NCI-H1092 (cell line): ENCODE measurements at places on chromosomes 5 and 9.

DNA sequence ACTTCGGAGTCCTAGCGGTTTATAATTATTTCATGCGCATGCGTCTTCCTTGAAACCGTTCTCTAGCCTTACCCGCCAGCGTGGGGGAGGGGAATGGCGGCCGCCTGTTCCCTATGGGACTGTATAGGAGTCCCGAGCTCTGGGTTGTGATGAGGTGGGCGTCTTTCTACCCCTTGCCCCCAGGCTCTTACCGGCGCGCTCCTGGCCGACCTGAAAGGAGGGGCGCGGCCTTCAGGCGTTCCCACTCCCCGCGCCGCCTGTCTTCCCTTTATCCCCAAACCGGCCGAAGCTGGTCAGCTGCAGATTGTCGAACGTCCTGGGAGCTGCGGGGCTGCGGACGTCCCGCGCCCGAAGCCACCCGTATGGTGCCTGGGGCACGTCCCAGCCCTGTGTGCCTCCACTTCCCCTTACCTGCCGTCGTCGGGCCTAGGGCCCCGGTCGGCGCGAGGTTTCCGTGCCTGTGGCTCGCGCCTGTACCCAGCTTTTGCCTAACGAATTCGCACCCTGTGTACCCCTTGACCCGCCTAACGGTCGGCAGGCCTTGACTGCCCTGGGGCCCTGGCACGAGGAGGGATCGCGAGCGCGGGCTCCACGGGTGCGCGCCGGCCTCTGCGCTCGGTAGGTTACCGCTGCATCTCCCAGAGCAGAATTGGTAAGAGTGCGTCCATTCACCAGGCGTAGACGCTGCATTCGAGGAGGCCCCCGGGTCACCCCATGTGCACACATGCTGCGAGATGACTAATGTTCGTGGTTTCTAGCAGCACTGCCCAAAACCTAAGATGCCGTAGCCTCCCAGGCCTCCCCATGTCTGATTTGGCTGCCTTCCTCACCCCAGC is 653 bp upstream of the HNRNPH1 start:
- DNase-seq = no peak

DNA sequence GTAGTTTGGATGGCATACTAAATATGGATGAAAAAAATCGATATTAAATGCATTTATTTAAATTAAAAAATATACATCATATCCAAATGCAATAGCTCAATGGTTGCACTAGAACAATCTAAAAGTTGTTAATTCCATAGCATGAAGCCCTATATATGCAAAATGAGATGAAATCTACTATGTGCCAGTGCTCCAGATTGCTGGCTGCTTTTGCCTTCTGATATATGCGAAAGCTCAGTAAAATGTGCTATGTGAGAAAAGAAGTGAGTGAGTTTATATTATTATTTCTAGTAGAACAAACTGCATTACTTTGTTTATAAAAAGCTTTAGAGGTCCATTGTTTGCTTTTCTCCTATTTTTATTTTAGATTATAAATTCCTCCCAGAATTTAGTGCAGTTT is 186.7 kb downstream of the MAT2B start:
- DNase-seq = no peak

GRCh38 chr9:97873425-97873824 is 20.4 kb downstream of the FOXE1 start:
- no peak for DNase-seq

DNA sequence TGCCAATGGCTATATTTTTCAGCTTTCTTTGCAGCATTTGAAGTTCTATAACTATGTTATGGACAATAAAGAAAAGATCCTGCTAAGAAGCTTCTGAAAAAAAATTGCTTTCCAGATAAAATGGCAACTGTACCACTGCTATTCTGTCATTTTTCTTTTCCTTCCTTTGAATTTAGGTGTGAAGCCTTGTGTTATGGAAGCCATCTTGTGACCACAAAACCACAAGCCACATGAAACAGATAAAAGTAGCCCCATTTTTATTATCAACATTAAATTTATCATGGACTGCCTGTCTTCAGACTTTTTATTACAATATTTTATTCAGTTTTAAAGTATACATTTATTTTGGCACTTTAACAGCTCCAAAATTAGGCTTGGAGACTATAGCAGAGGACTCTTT is 289.9 kb upstream of the ACTBL2 start:
- DNase-seq = no peak

DNA sequence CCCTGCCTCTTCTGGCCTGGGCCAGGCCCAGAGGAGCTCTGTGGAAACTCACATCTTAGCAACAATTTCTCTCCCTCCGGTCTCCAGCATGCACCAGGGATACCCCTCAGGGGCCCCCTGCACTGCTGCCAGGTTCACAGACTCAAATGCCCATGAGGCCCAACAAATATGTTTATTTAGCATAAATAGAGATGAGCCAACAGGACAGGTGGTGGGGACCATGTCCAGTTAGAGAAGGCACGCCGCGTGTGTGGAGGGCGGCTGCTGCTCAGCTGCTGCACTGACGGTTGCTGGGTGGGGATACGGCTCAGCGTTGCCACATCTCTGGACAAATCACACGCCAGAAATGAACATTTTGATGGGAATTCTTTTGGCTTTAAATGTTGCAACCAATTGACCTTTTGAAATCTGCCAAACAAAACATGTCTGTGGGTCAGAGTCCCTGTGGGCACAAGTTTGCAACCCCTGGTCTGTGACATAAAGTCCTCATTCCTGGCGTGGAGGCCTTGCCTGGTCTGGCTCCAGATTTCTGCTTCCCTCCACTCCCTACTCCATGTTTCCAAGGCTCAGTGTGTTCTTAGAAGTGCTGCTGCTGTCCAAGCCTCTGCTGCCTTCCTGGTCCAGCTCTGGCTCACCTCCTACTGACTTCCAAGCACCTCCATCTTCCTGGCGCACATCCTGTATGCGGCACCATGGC is 88.9 kb downstream of the AMBP start:
- DNase-seq = peak; percentile 44

- DNase-seq = no peak
Observed at GRCh38 chr5:181156758-181157157, 9.4 kb downstream of the OR2V2 start.

GRCh38 chr5:103188436-103188835 is 68.3 kb downstream of the PPIP5K2 start:
- DNase-seq = no peak

GRCh38 chr5:83376461-83376860 is 95.1 kb upstream of the VCAN start:
- no peak for DNase-seq

- DNase-seq = no peak
Observed at GRCh38 chr9:89277454-89277853, 33.5 kb upstream of the CKS2 start.

DNA sequence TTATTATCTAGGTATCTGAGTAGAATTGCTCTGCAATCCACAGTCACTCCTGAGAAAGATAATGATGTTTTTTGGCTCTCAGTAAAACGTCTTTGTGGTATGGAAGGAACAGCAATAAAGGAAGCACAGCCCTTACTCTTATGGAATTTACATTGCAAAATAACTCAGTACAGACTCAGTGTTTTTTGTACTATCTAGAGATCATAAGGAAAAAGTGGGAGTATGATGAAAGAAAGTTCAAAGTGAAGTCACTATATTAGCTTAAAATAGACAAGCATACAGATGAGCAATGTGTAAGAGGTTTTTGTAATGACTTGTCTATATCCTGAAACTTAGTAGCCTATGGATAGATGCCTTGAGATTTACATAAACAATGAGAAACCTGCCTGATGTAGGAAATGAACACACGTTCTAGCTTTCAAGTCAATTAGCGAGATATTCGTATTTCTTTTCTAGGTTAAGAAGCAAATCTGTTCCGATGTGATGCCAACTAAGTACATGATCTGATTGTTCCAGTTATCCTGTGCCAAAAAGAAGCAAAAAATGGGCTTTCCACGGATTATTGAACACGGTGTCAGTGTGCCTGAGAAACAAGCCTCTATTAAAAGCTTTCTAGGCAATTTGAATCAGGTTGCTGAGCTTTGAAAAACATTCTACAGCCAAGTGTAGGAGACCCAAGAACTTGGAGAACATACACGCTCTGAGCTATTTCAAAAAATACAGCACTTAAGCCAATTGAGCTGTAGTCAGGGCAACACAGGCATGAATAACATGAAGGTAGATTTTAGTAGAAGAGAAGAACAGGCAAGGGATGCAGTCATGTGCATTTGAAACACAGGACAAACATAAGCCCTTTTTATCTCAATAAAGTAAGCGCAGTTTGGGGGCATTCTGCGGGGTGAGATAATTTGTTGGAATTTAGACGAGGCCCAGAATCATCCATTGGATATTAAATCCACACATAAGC is 86.3 kb upstream of the TAF11L2 start:
- DNase-seq = no peak

- no peak for DNase-seq
Observed at GRCh38 chr9:5630081-5630507, 1.2 kb downstream of the RIC1 start.

DNA sequence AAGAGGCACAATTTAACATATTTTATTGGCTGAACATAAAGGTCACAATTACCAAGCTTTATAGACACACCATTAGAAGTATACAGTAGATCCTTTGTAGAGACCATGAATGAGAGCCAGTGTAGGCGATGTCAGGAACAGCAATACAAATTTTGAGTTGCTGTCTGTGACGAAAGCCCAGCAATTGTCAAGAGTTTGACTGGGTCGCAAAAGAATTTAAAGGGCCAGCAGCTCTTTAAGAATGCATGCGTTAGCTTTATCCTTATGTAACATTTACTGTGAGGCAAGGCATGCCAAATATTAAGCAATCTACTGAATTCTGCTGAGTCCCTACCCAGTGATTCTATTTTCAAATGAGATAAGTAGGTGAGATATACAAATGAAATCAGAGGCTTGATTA is 236.9 kb downstream of the ARRDC3 start:
- DNase-seq = no peak

- no peak for DNase-seq
Observed at GRCh38 chr5:36160617-36161016, 8.7 kb downstream of the SKP2 start.

- DNase-seq = no peak
Observed at GRCh38 chr9:17739736-17740135, 160.9 kb downstream of the SH3GL2 start.

DNA sequence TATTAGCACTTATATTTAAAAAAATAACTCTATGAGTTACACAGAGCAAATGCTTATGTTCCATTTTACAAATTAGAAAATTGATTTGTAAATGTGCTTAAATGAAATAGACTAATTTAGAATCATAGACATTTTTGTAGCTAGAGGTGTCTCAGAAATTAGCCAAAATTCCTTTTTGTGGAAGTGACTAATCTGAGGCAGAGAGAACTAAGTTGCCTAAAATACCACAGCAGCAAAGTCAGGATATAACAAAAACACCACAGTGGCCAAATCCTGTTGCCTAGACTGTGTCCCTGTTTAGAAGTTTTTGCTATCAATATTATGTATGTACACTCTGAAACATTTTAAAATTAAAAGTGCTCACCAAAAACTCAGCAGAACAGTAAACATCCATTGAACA is 18.7 kb downstream of the ADAMTSL1 start:
- no peak for DNase-seq

DNA sequence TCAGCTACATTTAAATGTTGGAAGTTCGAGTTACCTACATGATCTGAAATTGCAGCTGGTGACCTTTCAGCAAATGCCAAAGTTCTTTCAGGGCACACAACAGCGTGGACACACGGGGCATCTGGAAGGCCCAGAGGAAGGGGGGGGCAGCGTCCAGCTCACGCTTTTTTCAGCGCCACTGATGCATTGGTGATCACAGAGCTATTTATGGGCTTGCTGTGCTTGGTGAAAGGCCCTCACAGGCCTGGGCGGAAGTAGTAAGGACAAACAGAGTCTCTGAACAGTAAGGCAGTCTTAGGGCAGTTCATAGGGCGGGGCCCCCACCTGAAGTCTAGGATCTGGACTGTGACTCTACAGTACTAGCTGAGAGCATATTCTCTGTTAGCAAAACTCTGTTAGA is 6.6 kb upstream of the FBP2 start:
- no peak for DNase-seq

- DNase-seq = peak; percentile 85
Observed at GRCh38 chr9:133534346-133535291, at the start of gene ADAMTSL2. Gene ADAMTSL2, plus strand, starts transcription at chr9:133534704. Its CDS starts 2,009 bp downstream, at chr9:133536713.

DNA sequence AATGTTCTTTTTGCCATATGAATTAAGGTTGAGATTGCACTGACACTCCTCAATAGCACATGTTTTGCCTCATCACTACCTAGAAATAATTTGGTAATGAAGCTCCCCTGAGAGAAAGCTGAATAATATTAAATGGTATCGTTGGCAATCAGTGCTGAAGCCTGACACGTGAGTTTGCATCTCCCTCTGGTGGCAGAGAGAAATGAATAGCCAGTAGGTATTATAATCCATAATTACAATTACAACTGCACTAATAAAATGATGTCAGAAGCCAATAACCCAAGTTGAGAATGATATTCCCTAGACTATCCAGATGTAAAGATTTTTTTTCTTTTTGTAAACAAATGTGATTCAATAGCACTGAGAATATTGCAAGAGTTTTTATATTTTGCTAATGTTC is 700.3 kb downstream of the PTPRD start:
- peak; percentile 1 for DNase-seq

DNA sequence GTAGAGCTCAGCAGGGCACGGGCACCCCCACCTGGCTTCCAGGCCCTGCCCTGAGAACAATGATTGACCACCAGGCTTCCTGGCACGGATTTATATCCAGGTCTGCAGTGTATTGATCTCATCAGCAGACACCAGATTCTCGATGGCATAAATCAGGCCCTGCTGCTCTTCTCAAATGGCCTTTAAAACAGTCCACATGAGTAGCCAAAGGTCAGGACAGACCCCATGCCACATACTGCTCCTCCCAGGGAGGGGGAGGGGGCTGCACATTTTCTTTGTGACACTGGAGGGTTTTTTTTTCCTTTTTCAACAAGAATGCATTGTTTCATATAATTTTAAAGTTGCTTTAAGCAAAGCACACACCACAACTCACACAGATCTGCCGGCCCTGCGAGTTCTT is 85.4 kb downstream of the SEMA4D start:
- no peak for DNase-seq

DNA sequence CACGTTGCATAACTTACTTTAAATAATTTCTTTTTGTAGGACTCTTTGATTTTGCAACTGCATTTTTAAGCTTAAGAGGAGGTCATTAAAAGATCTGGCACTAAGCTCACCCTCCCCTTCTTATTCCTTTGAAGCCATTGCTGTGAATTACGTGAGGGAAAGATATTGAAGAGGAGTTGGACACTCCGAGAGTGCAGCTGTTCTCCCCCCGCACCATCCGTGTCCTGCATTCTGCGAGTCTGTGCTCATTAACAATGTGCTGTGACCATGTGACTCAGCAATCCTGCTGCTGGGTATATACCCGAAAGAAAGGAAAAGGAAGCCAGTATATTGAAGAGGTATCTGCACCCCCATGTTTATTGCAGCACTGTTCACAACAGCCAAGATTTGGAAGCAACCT is 40.0 kb downstream of the NXNL2 start:
- no peak for DNase-seq

- DNase-seq = no peak
Observed at GRCh38 chr9:99823681-99824377, 2.1 kb downstream of the NR4A3 start.

- DNase-seq = no peak
Observed at GRCh38 chr5:2250365-2250950, 367.7 kb upstream of the IRX4 start.
